ENCODE measurements at places on chromosomes 3 and 15.

DNA sequence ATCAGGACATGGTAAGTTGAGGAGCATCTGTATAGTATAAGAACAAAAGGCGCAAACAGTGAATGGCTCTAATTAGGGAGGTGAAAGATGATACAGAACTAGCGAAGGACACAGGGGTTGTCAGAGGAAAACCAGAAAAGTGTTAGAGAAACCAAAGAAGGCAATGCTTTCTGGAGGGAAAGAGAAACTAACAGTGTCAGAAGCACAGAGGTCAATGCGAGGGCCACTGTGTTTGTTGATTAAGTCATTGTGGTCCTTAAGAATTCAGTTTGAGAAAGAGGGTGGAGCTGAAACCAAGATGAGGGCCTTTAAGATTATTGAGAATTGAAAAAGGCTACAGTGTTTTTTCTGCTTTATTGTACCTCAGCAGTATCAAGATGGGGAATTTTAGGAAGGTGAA, 28.8 kb downstream of the ATG7 start:
- DNase-seq: peak; percentile 23

GRCh38 chr3:195258449-195259153, 12.4 kb downstream of the XXYLT1 start:
- no peak for DNase-seq

- no peak for DNase-seq
Measured at GRCh38 chr15:100681335-100681746, 79.0 kb downstream of the ASB7 start.

DNA sequence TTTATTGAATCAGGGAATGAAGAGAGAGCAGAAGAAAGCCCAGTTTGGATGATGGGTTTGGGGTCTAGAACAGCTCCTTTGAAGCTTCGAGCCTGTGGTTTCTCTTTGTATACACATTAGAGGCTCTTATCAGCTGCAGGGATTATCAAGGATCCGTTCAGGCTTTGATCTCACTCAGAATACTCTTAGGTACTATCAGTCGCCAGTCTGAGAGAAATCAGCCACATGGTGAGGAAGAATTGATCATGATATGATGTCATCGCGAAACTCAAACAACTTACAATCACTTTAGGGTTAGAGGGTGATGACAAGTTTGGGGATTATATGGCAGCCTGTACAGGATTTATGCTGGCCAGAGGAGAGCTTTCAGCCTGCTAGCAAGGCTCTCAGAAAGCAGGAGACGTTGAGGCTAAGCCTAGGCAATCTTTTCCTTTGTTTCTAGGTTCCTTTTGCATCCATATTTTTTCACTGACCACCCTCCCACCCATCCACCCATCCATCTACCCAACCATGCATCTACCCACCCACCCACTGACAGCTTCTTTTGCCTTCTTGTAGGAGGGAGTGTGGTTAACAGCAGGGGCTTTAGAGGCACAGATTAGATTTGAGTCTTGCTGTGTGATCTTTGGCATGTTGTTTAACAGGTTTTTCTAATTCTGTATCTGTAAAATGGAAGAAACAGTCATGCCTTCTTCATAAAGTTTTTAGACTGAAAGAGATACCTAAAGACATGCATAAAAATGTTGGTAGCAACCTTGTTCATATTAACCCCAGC, 330.4 kb upstream of the LRRFIP2 start:
- no peak for DNase-seq

DNA sequence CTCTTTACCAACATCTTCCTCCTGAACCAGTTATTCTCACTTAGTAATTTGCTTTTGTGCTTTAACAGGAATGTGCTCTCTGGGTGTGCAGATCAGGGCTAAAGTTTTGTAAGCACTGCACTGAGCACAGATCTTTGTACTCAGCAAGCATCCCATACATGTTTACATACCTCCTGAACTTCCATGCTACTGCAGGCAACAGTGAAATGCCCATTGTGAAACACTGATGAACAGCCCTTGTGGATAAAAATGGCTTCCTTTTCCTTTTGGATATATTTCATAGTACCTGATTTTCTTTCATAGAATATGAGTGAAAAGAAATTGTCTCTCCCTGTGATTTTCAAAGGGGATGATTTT, 855.9 kb downstream of the MCTP2 start:
- DNase-seq: no peak

DNA sequence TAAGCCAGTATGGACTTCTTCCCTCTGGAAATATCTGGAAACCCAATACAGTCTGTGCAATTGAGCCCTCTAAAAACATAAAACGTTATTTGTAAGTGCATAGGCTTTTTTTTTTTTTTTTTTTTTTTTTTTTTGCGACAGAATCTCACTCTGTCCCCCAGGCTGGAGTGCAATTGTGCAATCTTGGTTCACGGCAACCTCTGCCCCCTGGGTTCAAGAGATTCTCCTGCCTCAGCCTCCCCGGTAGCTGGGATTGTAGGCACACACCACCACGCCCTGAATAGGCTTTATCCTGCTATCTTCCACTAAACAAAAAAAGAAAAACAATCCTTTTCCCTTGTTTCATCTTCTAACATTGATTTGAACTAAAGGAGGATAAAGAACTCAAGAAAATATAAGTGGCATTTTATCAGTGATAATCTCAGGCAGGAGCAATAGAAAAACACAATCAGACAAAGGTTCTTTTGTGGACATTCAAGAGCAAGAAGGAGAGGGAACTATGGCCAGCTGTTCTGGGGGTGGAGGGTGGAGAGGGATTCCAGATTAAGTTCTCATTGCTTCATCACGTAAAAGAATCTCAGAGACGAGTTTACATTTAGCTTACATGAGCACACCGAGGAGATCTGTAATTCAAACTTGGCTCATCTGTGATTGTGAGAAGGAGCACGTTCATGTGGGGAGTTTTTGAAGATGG, 68.6 kb downstream of the ITGB5 start:
- no peak for DNase-seq
